ENCODE measurements at places on chromosomes 1 and 21.
A peak's percentile ranks its signal among the peaks of the same experiment; 100 is the strongest.

DNA sequence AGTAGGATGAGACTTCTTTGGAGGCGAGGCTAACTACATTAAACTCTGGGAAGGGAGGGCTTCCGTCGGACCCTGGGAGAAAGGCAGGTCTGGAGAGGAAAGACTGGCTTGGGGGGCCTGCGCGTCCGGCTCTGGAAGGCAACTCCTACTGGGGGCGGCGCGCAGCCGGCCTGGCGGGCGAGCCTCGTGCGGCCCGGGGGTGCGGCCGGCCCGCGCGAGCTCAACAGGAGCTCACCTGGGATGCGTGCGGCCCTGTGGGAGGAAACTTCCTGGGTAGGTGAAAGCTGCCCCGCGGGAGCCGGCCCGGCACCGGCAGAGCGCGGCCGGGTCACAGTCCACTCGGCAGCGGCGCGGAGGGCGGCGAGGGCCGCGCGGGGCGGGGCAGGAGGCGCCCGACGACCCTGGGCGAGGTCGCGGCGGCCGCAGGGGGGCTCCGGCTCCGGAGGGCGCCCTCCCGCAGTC lies 449 bp downstream of the EPS15 start:
- DNase-seq: no peak

- DNase-seq: no peak
Observed at GRCh38 chr1:100972185-100972584, 53.4 kb downstream of the DPH5 start.

GRCh38 chr1:212928323-212929291 lies 21.7 kb upstream of the VASH2 start:
- no peak for DNase-seq

- no peak for DNase-seq
Observed at GRCh38 chr1:195789321-195789720, 818.9 kb downstream of the KCNT2 start.

DNA sequence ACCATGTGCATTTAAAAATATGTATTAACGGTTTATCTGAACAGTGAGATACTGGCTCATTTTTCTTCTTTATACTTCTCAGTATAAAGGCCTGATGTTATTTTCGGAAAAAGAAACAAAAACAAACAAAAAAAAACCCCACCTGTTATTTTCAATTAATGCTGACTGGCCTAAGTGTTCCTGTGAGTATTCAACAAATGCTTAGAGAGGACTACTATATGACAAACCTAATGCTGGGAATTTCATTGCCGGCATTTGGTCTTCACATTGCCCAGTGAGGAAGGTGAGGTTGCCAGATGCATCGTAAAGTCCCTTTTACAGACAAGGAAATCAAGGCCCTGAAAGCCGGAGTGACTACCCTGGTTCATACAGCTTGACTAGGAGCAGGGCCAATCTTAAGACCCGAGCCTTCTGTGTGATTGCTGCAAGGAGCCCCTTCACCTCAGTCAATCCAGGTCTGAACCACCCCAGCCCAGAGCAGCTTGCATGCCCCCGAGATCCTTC lies 599 bp downstream of the MRPL24 start:
- DNase-seq: no peak

DNA sequence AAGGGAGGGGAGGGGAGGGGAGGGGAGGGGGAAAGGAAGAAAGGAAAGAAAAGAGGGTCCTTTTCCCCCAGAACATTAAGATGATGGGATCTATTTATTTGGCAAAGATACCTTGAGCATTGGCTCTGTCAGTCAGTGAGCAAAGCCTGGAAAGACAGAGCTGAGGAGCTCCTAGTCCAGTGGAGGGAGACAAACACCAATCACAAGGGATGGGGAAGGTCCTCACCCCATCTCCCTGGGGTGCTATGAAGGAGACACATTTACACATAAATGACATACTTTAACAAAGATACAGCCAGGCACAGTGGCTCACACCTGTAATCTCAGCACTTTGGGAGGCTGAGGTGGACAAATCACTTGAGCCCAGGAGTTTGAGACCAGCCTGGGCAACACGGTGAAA lies 154.9 kb upstream of the TIAM1 start:
- DNase-seq: no peak

DNA sequence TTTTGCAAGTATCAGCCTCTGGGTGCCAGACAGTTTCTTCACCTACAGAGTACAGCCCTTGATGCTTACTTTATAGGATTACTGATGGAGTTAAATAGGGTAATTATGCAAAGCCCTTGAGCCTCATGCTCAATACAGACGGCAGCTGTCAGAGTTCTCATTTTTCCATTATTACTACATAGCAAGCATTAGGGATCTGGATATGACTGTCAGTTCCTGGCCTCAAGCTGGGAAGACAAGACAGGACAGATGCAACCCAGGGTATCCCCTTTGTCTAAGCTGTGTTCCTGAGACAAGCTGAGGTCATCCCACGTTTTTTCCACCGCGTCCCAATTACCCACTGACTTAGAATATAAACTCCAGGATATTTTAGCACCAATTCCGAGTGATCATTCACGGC lies 94.4 kb downstream of the SLC35F3 start:
- DNase-seq: peak; percentile 44

DNA sequence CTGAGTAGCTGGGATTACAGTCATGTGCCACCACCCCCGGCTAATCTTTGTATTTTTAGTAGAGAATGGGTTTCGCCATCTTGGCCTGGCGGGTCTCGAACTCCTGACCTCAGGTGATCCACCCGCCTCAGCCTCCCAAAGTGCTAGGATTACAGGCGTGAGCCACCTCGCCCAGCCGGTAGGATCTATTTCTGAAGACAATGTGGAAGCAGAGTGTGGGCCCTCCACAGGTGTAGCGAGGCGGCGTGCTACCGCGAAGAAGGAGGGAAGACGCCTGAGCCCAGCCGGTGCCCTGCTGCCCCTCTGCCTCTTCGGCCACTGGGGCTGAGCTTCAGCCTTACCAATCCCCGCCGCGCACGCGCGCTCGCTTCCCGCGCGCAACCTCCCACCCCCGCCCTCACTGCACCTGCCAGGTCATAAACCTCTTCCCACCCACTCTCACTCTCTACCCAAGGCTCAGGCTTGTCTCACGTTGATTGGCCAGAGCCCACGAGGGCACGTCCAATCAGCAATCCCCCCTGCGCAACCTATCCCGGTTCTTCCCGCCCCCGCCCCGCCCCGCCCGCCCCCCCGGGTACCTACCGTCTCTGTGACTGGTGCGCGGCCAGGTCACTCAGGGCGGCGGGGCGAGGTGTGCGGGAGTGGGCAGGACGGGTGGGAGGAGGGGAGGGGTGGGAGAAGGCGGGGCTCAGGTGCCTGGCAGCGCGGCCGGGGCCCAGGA lies 409 bp upstream of the HOOK1 start:
- DNase-seq: peak; percentile 64

DNA sequence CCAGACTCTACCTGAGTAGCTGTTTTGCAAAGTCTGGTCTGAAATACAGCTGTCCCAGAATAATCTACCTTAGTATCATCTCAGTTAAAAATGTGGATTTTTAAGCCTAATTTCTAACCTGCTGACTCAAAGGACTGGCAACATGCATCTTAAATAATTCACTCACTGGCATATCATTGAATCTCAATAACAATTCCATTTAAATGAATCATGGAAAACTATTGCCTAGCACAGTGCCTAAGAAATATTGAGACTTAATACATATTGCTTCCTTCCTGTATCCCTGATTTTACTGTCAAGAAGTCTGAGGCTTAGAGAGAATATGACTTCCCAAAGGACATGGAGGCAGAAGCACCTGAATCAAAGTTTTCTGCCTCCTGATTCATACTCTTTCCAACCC lies 3.1 kb downstream of the CCDC190 start:
- DNase-seq: no peak

DNA sequence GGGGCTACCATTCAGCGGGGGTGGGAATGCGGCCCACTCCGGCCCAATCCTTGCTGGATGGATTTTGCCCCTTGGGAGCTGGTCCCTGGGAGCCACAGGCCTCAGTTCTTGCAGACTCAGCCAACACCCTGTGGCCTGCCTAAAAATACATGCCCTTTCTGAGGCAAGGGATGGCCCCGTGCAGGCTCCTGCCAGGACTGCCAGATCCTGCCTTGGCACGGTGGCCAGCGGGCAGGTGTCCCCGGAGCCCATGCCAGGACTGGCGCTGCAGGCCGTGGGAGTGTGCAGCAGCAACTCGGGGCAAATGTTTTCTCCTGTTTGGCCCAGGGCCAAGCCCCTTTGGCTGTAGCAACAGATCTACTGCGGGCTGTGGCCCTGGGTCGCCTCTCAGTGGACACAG lies 1.6 kb upstream of the PANK4 start:
- no peak for DNase-seq
